ENCODE measurements at places on chromosomes 4 and X. TPM values are rescaled to one million over a fixed set of nuclear protein-coding genes. Genes with fewer than 3 reads are reported as not detected.

C4orf36 gene
- not detected for total RNA-seq

- no peak overlapping the region for H3K27ac ChIP-seq
- no peak for DNase-seq
- no peaks in the 10 kb centered on the region for H3K36me3 ChIP-seq
- no peaks in the 10 kb centered on the region for H3K27me3 ChIP-seq
- no peak overlapping the region for H3K4me3 ChIP-seq
Observed at GRCh38 chr4:70925899-70926635, 23.9 kb downstream of the MOB1B start.

MAGEB2 gene
- not detected for total RNA-seq

- H3K4me3 ChIP-seq, result no peak overlapping the region
- H3K27ac ChIP-seq, result no peak overlapping the region
- H3K36me3 ChIP-seq, result no peaks in the 10 kb centered on the region
- H3K27me3 ChIP-seq, result no peaks in the 10 kb centered on the region
- no peaks in the 10 kb centered on the region for H3K4me1 ChIP-seq
- no peak for DNase-seq
Observed at GRCh38 chr4:187586892-187587291, 408.7 kb upstream of the ZFP42 start.

- peaks cover 22% of the 10 kb centered on the region for H3K4me1 ChIP-seq
- DNase-seq, result no peak
- peak overlapping the region; percentile 22 for H3K27ac ChIP-seq
Observed at GRCh38 chrX:41559235-41560052, 112.3 kb downstream of the NYX start.

DNA sequence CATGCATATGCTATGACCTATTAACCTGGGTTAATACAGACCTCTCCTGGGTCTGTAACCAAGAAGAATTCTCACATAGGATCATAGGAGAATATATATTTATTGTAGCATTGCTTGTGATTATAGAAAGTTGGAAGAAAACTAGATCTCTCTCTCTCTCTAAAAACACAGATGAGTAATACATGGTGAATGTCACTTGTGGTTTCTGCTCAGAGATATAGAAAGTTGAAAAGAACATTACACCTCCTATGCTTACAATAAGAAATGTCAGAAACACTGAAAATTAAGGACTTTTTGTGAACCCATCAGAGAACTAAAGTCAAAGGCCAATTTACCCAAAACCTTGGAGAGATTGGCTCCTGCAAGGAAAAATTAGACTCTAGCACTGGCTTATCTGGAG, 1389.5 kb downstream of the FAM133A start:
- H3K27ac ChIP-seq, result no peak overlapping the region
- DNase-seq, result no peak
- no peaks in the 10 kb centered on the region for H3K36me3 ChIP-seq

DNA sequence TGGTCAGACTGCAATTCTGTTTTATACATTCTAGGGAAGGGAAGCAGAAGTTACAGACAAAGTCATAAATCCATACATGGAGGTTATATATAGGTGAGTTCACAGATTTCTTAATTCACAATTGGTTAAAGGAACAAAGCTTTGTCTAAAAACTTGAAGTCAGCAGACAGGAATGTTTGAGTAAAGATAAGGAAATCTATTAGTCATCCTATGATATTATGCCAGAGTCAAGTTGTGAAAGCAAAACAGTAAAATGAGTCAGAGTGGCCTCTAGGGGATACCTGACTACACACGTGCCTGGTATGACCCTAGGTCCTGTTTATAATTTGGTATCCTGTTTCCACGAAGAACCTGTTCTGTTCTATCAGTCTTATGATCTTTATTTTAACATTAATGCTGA, 31.5 kb downstream of the ACTRT1 start:
- DNase-seq, result no peak
- H3K27me3 ChIP-seq, result no peaks in the 10 kb centered on the region
- H3K36me3 ChIP-seq, result no peaks in the 10 kb centered on the region
- H3K4me1 ChIP-seq, result no peaks in the 10 kb centered on the region
- no peak overlapping the region for H3K4me3 ChIP-seq

Measured in CD4-positive, alpha-beta T cell (primary cell).